ENCODE measurements at places on chromosomes 7 and 10. TPM values are rescaled to one million over a fixed set of nuclear protein-coding genes. Genes with fewer than 3 reads are reported as not detected.

ATOH7 gene
- polyA plus RNA-seq = 0.08 TPM

FOXI2 gene
- polyA plus RNA-seq = 0.26 TPM

POLR1F gene
- 14.0 TPM for polyA plus RNA-seq

MRLN gene
- polyA plus RNA-seq = 178 TPM

OR2A12 gene
- not detected for polyA plus RNA-seq

All from muscle of back (tissue), 13 donors.